Activated T-cell treated with anti-CD3 and anti-CD28 coated beads, Interleukin-2, amount 50 U/mL, for 72 hours (primary cell): ENCODE measurements at places on chromosomes 5 and 9.

GRCh38 chr9:40884072-40884901 is 244.2 kb downstream of the FOXD4L6 start:
- no peak for DNase-seq

GRCh38 chr5:103174147-103174546 is 54.0 kb downstream of the PPIP5K2 start:
- DNase-seq, result no peak

- DNase-seq, result no peak
These were observed 103.0 kb downstream of the HSD17B3 start for GRCh38 chr9:96199006-96199405.

DNA sequence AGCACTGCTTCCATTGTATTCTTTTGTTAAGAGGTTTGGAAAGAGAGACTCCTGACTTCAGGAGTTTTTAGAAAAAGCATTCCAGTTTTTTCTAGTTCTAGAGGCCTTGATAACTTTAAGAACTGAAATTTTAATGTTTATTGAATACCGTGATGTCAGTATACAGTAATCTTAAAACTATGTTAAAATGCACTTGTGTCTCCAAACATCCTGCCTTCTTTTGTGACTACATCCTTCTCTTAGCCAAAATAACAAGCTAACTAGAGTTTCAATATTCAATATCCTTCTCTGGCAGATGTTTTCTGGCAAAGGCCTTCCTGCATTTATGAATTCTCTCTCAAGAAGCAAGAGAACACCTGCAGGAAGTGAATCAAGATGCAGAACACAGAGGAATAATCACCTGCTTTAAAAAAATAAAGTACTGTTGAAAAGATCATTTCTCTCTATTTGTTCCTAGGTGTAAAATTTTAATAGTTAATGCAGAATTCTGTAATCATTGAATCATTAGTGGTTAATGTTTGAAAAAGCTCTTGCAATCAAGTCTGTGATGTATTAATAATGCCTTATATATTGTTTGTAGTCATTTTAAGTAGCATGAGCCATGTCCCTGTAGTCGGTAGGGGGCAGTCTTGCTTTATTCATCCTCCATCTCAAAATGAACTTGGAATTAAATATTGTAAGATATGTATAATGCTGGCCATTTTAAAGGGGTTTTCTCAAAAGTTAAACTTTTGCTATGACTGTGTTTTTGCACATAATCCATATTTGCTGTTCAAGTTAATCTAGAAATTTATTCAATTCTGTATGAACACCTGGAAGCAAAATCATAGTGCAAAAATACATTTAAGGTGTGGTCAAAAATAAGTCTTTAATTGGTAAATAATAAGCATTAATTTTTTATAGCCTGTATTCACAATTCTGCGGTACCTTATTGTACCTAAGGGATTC is 43.1 kb downstream of the NDFIP1 start:
- DNase-seq, result peak; percentile 61

GRCh38 chr9:124267271-124267807 is 9.6 kb downstream of the NEK6 start:
- no peak for DNase-seq

- DNase-seq, result no peak
These were observed 85.3 kb downstream of the MVB12B start for GRCh38 chr9:126411948-126412284.

DNA sequence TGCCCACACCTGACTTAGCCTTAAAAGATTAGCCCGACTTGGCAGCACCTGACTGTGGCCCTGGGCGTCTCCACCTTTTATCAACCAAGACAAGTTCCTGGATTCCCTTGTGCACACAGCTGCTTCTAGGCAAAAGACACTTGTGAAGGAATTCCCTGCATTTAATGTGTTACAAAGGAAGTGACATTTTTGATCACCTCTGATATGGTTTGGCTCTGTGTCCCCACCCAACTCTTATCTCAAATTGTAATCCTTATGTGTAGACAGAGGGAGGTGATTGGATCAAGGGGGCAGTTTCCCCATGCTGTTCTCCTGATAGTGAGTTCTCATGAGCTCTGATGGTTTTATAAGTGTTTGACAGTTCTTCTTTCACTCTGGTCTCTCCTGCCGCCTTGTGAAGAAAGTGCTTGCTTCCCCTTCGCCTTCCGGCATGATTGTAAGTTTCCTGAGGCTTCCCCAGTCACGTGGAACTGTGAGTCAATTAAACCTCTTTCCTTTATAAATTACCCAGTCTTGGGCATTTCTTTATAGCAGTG is 2.6 kb upstream of the CPEB4 start:
- DNase-seq, result no peak

GRCh38 chr5:143016777-143017516 is 246.8 kb downstream of the ARHGAP26 start:
- DNase-seq, result peak; percentile 69

DNA sequence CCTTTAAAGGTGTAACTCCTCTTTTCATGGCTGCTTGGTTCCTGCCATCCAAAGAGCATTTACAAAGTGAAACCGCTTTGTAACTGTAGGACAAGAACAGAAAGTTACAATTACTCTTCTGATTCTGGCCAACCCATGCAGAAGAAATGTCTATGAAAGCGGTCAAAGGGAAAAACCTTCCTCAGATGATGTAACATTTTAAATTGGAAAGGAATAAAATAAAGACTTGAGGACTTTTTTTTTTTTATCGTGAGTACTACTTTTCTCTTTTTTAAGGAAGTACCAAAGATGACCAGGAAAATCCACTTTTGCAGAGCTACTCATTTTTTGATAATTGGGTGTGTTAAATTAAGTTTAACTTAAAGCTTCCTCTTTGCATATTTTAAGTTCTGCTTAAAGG is 13.0 kb upstream of the C9orf72 start:
- no peak for DNase-seq

DNA sequence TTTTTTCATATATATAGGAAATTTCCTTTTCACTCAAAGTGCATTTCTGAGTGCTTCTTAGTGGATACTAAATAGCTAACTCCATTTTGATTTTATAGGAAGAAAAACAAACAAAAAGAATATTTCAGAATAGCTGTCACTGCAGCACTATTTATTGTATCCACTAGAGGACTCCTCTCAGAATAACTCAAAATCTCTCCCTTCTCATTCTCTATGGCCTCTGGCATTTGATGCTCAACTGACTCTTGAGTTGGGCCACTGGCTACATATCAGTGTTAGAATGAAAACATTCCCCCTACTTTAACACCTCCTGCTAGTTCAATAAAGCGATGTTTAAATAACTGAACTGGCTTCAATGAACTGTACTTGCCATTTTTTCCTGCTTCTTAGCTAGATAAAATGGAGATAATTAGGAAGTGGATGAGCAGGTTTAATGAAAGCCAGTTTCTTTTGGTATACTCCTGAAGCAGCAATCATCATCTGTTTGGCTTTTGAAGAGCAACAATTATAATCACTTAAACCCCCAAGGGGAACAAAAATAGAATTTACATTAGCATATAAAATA is 16.6 kb upstream of the ELAVL2 start:
- DNase-seq, result no peak

GRCh38 chr9:20545023-20545622 is 77.2 kb downstream of the MLLT3 start:
- DNase-seq, result no peak

DNA sequence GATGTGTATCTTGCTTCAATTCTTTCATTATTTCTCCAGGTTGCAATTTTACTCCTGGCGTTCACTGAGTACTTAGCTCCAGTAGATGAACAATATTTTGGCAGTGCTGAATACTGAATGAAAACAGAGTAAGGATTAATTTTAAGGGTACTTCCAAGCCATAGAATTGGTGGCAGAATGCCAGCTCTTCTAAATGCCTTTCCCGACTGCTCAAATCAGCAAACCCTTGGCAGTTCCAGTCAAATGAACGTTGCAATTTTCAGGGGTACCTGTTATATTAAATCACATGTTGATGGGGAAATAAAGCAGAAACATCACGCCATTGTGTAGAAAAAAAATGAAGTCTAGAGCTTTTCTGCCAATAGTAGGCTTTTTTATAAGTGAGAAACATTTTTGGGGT is 282.4 kb upstream of the RPS23 start:
- no peak for DNase-seq
